ENCODE measurements at places on chromosomes 7 and 10. TPM values are rescaled to one million over a fixed set of nuclear protein-coding genes. Genes with fewer than 3 reads are reported as not detected.

- no peaks in the 10 kb centered on the region for H3K27me3 ChIP-seq
- H3K4me3 ChIP-seq = peak overlapping the region; percentile 39
- peaks cover 29% of the 10 kb centered on the region for H3K4me1 ChIP-seq
- peak; percentile 77 for DNase-seq
- no peaks in the 10 kb centered on the region for H3K36me3 ChIP-seq
Observed at GRCh38 chr10:50990568-50991455, 83.5 kb upstream of the PRKG1 start.

GRCh38 chr10:34444223-34445183, 370.6 kb downstream of the PARD3 start:
- no peaks in the 10 kb centered on the region for H3K36me3 ChIP-seq
- no peaks in the 10 kb centered on the region for H3K27me3 ChIP-seq
- no peak overlapping the region for H3K4me3 ChIP-seq
- no peak for DNase-seq
- no peak overlapping the region for H3K27ac ChIP-seq
- no peaks in the 10 kb centered on the region for H3K4me1 ChIP-seq

GRCh38 chr7:147022056-147022455, 905.5 kb downstream of the CNTNAP2 start:
- H3K27me3 ChIP-seq = no peaks in the 10 kb centered on the region
- DNase-seq = no peak
- peaks cover 10% of the 10 kb centered on the region for H3K4me1 ChIP-seq
- no peak overlapping the region for H3K4me3 ChIP-seq
- no peaks in the 10 kb centered on the region for H3K36me3 ChIP-seq

GRCh38 chr7:67432536-67433234, 436.1 kb downstream of the TYW1 start:
- no peaks in the 10 kb centered on the region for H3K36me3 ChIP-seq
- H3K4me1 ChIP-seq = no peaks in the 10 kb centered on the region
- no peak for DNase-seq
- H3K27me3 ChIP-seq = no peaks in the 10 kb centered on the region

DNA sequence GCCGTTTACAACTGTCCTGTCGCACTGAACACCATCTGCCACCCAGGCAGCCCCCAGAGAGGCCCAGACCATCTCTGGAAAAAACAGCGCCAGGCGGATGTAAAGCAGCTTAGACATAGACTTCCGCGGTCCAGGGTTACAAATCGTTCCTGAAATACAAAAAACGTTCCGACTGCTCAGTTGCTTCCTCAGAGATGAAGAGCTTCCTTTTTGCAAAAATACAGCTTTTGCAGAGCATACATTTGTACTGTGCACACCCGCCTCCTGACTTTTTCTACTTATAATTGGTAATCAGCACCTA, 11.4 kb downstream of the DAGLB start:
- no peaks in the 10 kb centered on the region for H3K36me3 ChIP-seq
- no peaks in the 10 kb centered on the region for H3K27me3 ChIP-seq
- no peak overlapping the region for H3K27ac ChIP-seq

- no peak overlapping the region for H3K4me3 ChIP-seq
- no peak overlapping the region for H3K27ac ChIP-seq
- no peaks in the 10 kb centered on the region for H3K36me3 ChIP-seq
- no peaks in the 10 kb centered on the region for H3K27me3 ChIP-seq
- H3K4me1 ChIP-seq = no peaks in the 10 kb centered on the region
Observed at GRCh38 chr7:112881-113280, 79.5 kb upstream of the FAM20C start.

DNA sequence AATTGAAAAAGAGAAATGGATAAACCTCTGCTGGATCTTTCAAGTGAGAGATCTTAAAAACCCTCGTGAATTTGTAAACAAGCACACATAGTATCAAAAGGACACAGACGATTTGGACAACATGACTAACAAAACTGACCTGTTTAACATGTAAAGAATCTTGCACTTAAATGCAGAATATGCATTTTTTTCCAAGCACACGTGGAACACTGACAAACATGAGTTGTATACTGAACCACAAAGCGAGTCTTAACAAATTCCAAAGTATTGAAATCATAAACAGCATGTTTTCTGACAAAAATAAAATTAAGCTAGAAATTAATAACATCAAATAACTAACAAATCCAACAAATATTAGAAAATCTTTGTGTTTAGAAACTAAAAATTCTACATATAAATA, 65.0 kb upstream of the ZNF746 start:
- DNase-seq = no peak
- H3K4me3 ChIP-seq = no peak overlapping the region
- H3K4me1 ChIP-seq = peaks cover 10% of the 10 kb centered on the region
- H3K27ac ChIP-seq = no peak overlapping the region

GRCh38 chr7:102456327-102456726, 8.3 kb downstream of the ALKBH4 start:
- no peaks in the 10 kb centered on the region for H3K27me3 ChIP-seq
- H3K36me3 ChIP-seq = peaks cover 6% of the 10 kb centered on the region
- no peaks in the 10 kb centered on the region for H3K4me1 ChIP-seq
- no peak overlapping the region for H3K27ac ChIP-seq
- no peak for DNase-seq

- H3K27me3 ChIP-seq = no peaks in the 10 kb centered on the region
- DNase-seq = no peak
- H3K36me3 ChIP-seq = no peaks in the 10 kb centered on the region
- H3K4me1 ChIP-seq = no peaks in the 10 kb centered on the region
- H3K27ac ChIP-seq = no peak overlapping the region
- no peak overlapping the region for H3K4me3 ChIP-seq
Observed at GRCh38 chr7:103538964-103539709, 93.1 kb upstream of the SLC26A5 start.

- DNase-seq = no peak
- no peaks in the 10 kb centered on the region for H3K27me3 ChIP-seq
- H3K27ac ChIP-seq = no peak overlapping the region
- H3K4me3 ChIP-seq = no peak overlapping the region
Observed at GRCh38 chr10:60534761-60535389, 145.2 kb upstream of the ANK3 start.

MSS51 gene
- total RNA-seq = 3.9 TPM

GLCCI1 gene
- total RNA-seq = 5.9 TPM

CPSF4 gene
- total RNA-seq = 31.1 TPM

All from body of pancreas (tissue), 4 donors.